Ascending aorta (tissue), 2 donors: ENCODE measurements at places on chromosomes 2 and 18.

DNA sequence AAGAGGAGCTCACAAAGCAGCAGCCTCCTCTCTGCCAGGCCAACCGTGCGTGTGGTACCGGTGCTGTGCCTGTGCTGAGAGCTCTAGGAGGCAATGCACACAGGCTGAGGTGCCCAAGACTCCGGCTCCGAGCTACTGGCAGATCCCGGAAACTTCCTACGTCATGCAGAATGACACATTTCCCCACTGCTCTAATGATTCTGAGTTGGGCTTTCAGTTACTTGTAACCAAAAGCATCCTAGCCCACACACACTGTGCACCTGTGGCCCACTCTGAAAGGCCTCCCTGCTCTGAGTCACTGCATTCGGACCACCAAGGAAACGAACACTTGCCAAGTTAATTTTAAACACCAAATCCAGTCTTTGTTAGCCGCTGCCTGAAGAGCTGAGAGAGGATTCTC, 9.3 kb upstream of the RNU4ATAC start:
- DNase-seq: no peak

DNA sequence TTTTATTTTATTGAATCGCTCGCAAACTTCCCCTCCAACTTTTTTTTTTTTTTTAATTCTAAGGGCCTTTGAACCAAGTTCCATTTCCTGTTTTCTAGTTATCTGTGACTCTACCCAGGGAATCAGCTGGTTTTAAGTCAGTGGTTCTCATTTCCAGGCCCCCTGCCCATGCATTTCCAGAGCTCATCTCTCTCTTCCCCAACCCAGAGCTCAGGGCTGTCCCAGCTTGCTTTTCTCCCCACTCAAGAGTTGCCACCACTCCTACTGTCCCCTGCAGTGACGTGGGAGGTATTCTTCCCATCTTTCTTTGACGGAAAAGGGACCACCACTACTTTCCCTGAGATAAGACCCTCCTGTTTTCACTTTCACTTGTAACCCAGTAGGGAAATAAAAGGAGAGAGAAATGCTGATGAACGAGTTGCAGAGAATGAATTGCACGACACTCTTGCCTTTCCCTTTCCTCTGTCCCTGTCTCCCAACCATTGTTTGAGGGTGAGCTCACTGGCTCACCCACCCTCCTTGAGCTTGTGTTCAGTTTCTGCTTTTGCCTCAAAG, 42.1 kb downstream of the TET3 start:
- no peak for DNase-seq

- DNase-seq: no peak
These were observed 160.1 kb downstream of the PARD3B start for GRCh38 chr2:204705243-204705932.

DNA sequence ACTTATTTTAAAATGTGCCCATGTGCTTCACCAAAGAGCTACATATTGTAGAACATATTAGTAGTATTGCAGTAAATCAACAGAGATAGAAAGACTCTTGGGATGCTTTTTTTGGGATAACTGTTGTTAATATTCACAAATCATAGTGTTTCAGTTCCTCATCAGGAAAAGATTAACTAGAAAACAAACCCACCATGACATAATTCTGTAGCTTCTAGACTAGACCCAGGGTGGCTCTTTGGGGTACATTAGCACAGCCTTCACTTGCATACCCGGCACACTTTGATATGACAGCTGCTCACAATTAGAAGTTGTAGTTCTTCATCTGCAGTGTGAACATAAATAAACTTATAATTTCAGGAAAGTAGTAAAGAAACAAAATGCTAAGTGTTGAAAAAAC, 154.2 kb downstream of the ATP9B start:
- DNase-seq: no peak

GRCh38 chr2:145199042-145199441, 679.1 kb upstream of the ZEB2 start:
- no peak for DNase-seq

DNA sequence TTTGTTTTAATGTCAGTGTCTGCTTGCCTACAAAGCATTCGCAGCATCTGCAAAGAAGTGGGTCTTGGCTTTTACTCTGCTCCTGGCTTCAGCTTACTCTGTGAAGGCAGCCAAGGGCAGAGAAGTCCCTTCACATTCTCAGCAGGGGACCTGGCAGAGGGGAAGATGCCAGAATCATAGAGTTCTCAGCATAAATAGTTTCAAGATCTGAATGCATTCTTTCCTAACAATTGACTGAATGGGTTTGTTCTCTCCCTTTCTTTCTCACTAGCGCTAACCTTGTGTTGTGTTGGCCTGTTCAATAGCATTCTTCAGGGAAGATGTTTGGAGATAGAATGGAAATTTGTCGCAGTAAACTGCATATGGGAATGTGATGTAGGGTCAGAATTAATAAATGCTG, 106.9 kb downstream of the FARSB start:
- DNase-seq: no peak

GRCh38 chr18:75324686-75325257, 102.7 kb downstream of the SMIM21 start:
- no peak for DNase-seq

- no peak for DNase-seq
These were observed 575.5 kb downstream of the LRRTM4 start for GRCh38 chr2:76946631-76947145.

DNA sequence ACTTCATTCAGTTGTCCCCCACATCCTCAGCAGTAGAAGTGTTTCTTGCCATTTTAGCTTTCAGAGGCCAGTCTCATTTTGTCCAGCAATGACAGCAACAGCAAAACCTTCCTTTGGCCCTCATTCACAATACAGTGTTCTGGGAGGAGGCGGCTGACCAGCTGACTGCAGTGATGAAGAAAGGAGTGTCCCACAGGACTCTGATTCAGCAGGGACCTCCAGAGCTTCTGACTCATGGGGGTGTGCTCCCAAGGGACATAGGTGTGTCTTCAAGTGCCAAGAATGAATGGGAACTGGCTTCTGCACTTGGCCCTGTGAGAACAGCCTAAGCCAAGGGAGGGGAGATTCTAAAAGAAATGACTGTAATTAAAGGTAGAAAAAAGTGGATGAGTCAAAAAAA, 147.0 kb upstream of the PELI1 start:
- DNase-seq: no peak

DNA sequence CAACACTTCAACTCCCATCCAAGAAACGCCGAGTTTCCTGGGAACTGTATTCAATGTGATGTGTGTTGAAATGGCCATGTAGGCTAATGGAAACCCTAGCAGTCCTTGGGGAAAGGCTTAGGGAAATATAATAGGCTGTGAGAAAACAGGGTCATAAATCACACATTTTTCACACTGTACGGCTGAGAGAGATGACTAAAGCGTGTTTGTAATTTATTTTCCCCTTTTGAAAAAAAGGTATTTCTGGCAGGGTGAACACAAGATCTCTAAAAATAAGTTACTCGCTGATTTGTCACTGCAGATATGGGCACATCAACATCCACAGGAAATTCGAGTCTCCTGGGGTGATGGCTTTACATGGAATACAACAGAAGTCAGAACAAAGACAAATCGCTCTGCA, 109.6 kb upstream of the ST6GAL2 start:
- DNase-seq: peak; percentile 72
